ENCODE measurements at places on chromosomes 11 and 22.

GRCh38 chr11:66901964-66902390 lies 45.1 kb downstream of the LRFN4 start:
- no peak for DNase-seq

- no peak for DNase-seq
These were observed 872.0 kb downstream of the BRD1 start for GRCh38 chr22:48955351-48956311.

GRCh38 chr11:83158965-83159901 lies 2.3 kb downstream of the PCF11 start:
- DNase-seq, result peak; percentile 32

DNA sequence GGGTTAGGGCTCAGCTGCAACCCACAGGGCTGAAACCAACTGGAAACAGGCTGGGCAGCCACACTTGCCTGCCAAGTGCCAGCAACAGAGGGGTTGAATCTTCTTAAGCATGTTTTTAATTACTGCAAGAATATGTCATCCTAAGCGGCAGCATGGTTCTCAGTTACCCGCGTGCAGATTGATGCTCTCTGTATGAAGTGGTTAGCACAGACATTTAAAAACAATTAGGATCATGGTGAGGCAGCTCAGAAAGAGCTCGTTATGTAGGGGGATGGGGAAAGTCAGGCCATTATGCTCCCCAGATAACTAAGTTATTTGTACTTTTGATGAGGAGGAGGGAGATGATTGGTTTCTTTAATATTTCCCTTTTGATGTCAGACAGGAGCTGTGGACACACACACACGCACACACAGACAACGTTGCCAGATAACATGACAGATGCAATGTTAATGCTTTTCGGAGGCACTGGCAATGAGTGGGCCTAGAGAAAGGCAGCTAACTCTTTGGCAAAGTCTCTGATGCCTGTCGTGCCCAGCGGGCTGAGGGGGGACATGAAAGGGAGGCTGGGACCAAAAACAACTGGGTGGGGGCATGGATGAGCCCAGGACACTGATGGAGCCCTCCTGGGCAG lies 389.7 kb downstream of the NXPE2 start:
- DNase-seq, result no peak

GRCh38 chr11:99519095-99519494 lies 498.3 kb downstream of the CNTN5 start:
- DNase-seq, result no peak

- no peak for DNase-seq
These were observed 59.5 kb downstream of the SGSM1 start for GRCh38 chr22:24865508-24865907.

GRCh38 chr11:63916837-63917691 lies at the start of gene RCOR2:
TSS of gene RCOR2 (minus strand) at chr11:63917164. CDS start at chr11:63916456, 708 bp downstream.
- DNase-seq, result peak; percentile 74

GRCh38 chr11:114340311-114341131 lies 44.3 kb downstream of the NNMT start:
- DNase-seq, result peak; percentile 52

- no peak for DNase-seq
These were observed 14.0 kb upstream of the LMO1 start for GRCh38 chr11:8277691-8278090.

GRCh38 chr11:35418282-35419183 lies 825 bp downstream of the SLC1A2 start:
- DNase-seq, result no peak

DNA sequence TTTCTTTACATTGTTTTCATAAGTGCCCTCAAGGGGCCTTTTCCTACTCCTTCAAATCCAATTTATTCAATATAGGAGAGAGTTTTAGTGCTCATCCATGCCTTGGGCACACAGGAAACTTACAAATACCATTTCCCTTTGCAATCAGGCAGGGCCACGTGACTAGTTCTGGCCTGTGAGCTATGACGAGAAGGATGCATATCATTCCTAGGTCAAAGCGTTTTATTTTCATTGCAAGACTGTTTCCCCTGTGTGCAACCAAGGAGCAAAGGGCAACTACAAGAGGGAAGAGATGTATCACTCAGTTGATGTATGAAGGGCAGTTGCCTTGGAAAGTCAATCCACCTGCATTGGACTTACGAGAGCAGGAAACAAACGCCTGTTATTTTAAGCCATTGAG lies 1.9 kb upstream of the TRAF6 start:
- DNase-seq, result no peak

DNA sequence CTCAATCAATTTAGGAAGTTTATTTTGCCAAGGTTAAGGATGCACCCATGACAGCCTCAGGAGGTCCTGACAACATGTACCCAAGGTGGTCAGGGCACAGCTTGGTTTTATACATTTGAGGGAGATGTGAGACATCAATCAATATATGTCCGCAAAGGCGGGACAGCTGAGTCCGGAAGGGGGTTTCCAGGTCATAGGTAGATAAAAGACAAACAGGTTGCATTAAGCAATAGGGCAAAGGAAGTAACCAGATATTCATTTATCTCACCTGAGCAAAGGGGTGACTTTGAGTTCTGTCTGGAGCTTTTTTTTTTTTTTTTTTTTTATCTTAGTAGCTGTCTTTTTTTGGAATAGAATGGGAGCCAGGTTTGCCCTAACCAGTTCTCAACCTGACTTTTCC lies 2.0 kb upstream of the TRIM34 start:
- DNase-seq, result no peak

GRCh38 chr22:37105154-37105553 lies 4.4 kb downstream of the TMPRSS6 start:
- no peak for DNase-seq

DNA sequence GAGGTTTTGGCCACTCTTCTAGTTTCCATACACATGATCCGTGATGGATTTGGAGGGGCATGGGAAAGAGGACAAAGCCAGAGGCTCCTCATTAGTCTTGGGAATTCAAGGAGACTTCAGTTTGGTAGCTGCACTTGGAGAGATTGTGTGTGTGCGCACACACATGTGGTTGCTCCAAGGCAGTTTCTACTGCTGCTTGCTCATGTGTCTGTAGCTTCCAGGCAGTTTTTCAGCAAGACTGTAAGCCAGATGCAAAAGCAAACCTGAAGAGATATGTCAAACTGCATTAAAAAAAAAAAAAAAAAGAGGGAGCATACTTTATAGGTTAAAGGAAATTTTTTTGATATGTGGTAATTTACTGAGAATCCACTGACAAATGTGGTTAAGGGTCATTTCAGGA lies 95.7 kb downstream of the OSBP2 start:
- no peak for DNase-seq

DNA sequence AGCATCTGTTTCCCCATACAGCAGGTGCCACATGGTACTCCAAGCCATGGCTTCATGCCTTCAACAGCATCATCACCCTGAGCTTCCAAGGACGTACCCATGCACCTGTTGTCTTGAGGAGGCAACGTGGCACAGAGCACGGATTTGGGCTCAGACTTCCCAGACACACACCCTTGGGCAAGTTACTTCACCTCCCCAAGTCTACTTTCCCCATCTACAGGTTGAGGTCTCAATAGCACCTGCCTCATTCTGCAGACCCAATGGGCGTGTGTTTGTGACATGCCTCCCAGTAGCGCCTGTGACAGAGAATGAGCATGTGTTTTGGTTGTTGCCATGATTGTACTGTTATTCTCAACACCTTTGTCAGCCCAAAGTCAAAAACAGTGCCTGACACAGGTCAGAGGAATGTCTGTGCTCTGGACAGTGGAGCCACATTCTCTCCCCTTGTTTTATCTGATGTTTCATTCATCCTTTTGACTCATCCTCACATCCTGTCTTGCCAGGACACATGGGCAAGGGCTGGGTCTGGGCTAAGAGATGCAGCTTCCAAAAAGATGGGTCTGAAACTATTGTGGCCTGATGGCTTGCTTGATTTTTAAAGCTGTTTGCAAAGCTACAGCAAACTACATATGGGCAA lies 53.4 kb upstream of the CCND1 start:
- DNase-seq, result no peak

DNA sequence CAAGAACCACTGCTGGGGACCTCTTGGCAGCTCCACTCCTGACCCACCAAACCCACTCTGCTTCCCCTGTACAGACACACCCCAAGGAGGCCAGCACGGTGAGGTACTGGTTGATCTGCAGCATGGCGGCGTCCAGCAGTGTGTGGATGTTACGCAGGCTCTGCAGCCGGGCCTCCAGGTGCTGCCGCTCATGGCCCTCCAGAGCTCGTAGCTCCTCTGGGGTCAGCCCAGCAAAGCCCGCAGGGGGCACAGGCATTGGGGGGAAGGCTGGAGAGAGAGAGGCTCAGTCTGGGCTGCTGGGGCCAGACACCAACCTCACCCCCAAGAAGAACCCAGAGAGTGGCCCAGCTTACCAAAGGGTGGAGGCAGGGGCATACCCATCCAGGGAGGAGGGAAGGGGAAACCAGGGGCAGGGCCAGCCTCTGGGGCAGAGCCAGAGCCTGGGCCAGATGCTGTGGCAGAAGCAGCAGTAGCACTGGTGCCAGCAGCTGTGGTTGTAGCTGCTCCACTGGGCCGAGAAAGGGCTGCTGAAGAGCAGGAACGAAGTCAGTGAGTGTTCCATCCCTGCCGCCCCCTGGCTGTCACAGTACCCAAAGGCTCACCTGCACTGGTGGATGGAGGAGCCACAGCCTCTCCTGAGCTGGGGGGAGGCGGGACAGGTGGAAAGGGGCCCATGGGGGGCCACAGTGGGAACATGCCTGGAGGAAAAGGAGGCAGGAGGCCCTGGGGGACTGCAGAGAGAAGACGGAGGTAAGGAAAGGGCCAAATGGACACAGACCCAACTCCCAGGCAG lies 4.5 kb downstream of the SYVN1 start:
- DNase-seq, result no peak

GRCh38 chr22:40531951-40532900 lies 104.3 kb downstream of the MRTFA start:
- no peak for DNase-seq
